GM12891 (cell line): ENCODE measurements at places on chromosomes 13 and 19.

GRCh38 chr13:34411177-34411576 is 530.9 kb upstream of the NBEA start:
- DNase-seq, result no peak

- DNase-seq, result no peak
Measured at GRCh38 chr19:23956051-23956450, 41.4 kb downstream of the ZNF726 start.

- no peak for DNase-seq
Measured at GRCh38 chr13:98295371-98295770, 118.3 kb upstream of the RNF113B start.

GRCh38 chr13:109481040-109481439 is 305.3 kb downstream of the IRS2 start:
- DNase-seq, result no peak

DNA sequence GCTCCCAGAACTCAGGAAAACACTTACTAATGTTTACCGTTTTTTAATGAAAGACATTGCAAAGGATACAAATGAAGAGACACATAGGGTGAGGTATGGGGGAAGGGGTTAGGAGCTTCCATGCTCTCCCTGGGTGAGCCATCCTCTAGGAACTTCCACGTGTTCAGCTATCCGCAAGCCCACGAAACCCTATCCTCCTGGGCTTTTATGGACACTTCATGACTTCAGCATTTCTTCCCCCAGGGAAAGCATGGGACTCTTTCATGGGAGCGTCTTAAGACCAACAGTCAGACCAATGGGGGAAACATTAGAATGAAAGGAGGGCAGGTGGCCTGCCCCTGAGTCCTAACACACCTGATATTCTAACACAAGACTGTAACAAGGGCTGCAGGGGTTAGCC is 6.6 kb upstream of the ESD start:
- DNase-seq, result no peak

GRCh38 chr13:76579701-76580100 is 306.5 kb downstream of the KCTD12 start:
- DNase-seq, result no peak
